Glomerular endothelial cell (primary cell): ENCODE measurements at places on chromosomes 5 and 9.

- DNase-seq = no peak
Measured at GRCh38 chr5:171850324-171850947, 64.8 kb downstream of the SMIM23 start.

- DNase-seq = no peak
Measured at GRCh38 chr9:128587453-128587852, 35.1 kb downstream of the SPTAN1 start.

DNA sequence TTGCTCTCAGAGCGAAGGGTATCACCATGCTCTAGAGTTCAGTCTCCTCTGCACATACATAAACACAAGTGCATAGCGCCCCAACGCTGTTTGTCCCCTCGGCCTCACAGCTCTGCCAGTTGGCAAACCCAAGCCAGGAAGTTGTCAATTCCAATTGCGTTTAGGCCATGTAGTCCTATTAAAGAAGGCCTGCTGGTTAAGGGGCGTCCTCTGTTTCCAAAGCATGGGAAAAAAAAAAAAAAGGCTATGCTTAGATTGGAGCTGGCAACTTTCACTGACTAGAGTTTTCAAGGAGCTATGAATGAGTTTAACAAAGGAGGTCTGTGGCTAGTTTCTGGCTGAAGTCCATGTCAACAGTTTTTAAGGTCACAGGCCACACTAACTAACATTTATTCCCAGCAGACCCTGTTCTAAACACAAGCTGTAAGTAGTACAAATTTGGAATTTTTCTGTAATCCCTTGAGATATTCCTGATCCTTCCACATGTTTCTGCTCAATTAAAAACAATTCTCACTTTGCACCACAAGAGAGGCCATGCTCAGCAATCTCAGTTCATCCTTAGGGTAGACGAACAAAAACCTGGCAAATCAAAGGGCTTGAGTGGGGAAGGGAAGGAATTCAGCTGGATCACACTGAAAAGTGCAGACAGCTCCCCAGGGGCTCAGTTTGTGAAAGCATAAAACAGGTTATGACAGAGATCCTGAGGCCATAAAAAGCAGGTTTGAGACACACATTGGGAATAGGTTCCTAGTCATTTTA lies 187.7 kb downstream of the DENND1A start:
- DNase-seq = no peak

DNA sequence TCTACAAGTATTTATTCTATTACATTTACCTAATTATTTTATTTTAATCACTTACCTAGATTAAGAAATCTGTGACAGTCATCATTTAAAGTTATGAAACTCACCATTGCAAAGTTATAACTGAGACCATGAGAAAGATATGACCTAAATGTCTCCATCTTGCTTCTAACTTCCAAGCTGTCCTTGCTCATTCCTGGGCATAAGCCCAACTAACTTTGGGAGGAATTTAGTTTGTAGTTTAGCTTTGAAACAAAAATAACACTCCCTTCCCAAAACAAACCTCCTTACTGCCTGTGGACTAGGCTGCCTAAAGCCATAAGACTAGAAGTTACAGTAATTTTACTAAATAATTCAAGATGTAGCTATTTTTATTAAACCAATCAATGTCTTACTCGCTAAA lies 195.6 kb upstream of the RAI14 start:
- DNase-seq = no peak

GRCh38 chr5:77024490-77024889 lies 5.7 kb upstream of the AGGF1 start:
- DNase-seq = no peak
